G401 (cell line): ENCODE measurements at places on chromosomes 3 and 15. TPM values are rescaled to one million over a fixed set of nuclear protein-coding genes. Genes with fewer than 3 reads are reported as not detected.

GRCh38 chr3:171155122-171155700, 128.7 kb upstream of the SLC2A2 start:
- no peak for DNase-seq

Gene NPAP1
- not detected in 2 replicates for total RNA-seq

Gene SEMA3G
- total RNA-seq = 0.10 and 0.98 TPM in 2 replicates

Gene CHRM5
- 0.18 TPM in 1 of 2 replicates, not detected in the other for total RNA-seq

DNA sequence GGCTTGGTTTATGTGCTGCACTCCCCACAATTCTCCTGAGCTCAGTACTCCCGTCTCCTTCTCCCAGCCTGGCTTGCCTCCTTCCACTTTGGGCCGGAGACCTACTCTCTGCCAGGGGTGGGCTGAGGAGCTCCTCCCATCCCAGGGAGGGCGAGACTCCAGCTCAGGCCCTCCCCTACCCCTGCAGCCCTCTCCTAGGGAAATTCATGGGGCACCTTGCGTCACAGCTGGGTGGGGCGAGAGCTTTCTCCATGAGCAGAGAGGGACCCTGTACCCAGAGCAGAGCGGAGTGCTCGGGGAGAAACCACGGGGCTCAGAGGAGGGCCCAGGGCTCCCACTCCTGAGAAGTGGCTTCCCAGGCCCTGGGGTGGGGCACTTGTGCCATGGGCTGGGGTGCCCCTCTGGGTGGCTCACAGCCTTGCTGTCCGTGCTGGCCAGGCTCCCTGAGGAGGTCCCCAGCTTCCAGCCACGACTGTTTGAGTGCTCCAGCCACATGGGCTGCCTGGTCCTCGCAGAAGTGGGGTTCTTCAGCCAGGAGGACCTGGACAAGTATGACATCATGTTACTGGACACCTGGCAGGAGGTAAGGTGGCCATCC, 13.3 kb downstream of the VILL start:
- no peak for DNase-seq

DNA sequence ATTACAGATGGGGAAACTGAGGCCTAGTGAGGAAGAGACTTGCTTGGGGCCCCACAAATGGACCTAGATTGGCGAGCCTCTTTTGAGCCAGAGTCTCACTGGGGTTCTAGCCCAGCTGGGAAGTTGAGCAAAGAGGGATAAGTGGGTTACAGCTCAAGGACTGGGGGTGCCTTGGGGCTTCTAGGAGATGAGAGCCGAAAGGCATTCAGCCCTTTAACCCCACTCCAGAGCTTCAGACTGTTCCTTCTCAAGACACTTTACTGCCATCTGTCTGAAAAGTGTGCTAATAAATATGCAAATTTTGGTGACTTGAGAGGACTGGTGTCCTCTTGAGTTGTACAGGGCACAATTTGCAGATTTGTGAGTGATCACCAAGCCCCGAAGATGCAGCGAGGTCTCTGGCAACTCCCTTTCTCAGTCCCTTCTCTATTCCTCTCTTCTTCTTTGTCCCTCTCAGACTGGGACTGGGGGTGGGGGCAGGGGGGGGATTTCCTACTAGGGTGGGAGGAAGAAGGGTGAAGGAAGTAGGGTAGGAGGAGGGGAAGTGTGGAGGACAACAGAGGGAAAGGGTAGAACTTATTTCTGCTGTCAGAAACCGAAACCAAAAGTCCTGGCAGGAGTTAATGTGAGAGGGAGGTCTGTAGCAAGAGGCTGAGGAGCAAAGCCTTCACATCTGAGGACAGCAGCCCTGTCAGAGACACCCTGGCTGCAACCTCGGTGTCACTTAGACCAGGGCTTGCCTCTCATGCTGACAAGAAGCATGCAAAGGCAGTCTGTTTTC, 16.2 kb upstream of the ANKDD1A start:
- no peak for DNase-seq

- no peak for DNase-seq
Measured at GRCh38 chr3:124115279-124115678, 123.4 kb upstream of the ROPN1 start.

Gene CCDC54
- total RNA-seq = not detected in 2 replicates

Gene COPB2
- 79.8 and 98.7 TPM in 2 replicates for total RNA-seq

GRCh38 chr3:78046566-78046965, 1006.7 kb downstream of the ROBO2 start:
- peak; percentile 29 for DNase-seq

GRCh38 chr3:24264748-24265158, 229.9 kb downstream of the THRB start:
- DNase-seq = no peak

DNA sequence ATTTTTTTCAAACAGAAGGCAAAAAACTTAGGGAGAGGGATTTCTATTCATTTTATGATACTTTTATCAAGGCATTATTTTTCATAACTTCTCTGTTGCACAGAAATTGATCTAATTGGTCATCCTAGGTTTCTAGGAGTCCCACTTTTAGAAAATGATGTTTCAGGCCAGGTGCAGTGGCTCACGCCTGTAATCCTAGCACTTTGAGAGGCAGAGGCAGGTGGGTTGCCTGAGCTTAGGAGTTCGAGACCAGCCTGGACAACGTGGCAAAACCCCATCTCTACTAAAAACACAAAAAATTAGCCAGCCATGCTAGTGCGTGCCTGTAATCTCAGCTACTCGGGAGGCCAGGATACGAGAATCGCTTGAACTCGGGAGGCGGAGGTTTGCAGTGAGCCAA, 2.8 kb downstream of the LACTB start:
- no peak for DNase-seq

- DNase-seq = no peak
Measured at GRCh38 chr3:69932087-69932486, 67.4 kb upstream of the SAMMSON start.

GRCh38 chr3:13022348-13023234, 50.6 kb downstream of the IQSEC1 start:
- no peak for DNase-seq

GRCh38 chr3:194541483-194541882, 54.7 kb upstream of the ATP13A3 start:
- no peak for DNase-seq

- DNase-seq = no peak
Measured at GRCh38 chr3:146125951-146126350, 35.0 kb downstream of the PLOD2 start.

Gene XCR1
- total RNA-seq = 0.06 TPM in 1 of 2 replicates, not detected in the other

DNA sequence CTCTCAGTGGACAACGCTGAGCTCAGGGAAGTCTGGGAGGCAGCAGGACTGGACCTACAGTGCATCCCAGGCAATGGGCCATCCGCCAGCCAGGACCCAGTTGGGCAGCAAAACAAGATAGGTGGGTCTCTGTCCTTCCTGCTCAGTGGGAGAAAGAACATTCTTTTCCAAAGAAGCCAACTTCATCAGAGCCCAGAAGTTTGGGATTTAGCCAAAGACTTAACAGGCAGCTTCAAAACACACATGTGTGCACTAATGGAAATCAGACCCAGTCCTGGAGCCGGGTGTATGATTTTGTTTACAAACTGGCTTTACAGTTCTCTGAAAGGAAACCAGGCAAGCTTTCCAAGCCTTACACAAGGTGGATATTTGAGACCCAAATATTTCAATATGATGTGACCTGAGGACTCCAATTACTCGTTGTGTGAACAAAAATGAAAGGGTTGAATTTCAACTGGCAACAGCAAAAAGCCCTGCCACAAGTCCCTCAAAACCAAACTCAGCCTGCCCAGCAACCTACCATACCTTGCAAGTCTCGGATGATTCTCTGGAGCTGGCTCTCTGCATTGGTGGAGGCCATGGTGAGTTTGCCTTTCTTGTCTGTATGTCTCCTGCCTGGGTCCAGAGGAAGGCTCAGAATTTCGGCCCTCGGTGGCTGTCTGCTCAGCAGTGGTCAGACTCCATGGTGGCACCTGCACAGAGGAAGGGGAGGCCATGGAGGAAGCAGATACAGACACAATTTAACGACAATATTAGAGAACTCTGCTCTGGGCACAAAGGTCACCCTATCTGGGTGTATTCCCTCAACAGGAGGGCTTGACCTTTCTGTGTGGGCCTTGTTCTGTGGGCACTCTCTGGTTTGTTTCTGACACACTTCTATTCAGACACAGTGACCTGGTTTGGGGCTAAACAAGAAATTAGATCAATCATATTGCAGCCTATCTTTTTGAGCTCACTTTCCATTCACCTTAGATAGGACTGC, 11.0 kb downstream of the FYCO1 start:
- no peak for DNase-seq

GRCh38 chr3:116442331-116443021, 2.8 kb downstream of the LSAMP start:
- peak; percentile 64 for DNase-seq

DNA sequence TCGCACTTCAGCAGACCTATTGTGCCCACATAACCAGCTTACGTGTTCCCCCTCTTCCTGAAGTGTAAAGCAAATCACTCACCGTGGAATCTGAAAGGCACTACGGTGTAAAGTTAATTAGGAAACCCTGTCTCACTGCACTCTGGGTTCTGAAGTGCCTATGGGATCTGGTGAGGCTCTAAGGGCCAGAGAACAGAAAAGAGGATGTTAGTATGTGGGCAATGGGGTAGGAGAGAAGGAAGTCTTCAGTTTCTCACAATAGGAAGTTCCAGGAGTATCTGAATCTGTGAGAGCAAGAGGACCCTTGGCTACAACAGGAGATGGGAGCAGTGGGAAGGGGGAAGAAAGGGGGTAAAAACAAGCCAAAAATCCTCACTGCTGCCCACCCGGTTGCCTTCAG, 71.4 kb downstream of the ITGB5 start:
- DNase-seq = no peak

GRCh38 chr15:57735891-57736290, 29.4 kb downstream of the POLR2M start:
- no peak for DNase-seq

DNA sequence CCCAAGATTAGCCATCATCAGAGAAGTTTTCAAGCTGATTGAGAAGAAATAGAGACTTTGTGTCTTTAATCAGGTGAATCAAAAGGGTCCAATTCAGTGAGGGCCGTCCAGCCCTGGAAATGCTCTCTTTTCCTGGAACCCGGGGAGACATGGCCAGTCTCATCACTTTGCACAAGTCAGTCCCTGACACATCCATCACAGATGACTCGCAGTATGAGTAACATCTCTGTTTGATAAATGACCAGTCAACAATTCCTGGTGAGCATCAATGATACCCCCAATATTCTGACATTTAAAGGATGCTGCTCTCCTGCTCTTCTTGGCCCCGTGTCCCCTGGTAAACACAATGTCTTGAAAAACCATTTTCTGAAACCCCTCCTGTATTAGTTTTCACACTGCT, 26.7 kb downstream of the C3orf20 start:
- DNase-seq = no peak

- DNase-seq = no peak
Measured at GRCh38 chr3:73215281-73215680, 153.8 kb downstream of the EBLN2 start.

Gene FHIT
- 7.8 and 13.8 TPM in 2 replicates for total RNA-seq

GRCh38 chr15:49901321-49901720, 217.7 kb downstream of the ATP8B4 start:
- no peak for DNase-seq

GRCh38 chr3:4174791-4175190, 128.4 kb upstream of the SETMAR start:
- DNase-seq = no peak

DNA sequence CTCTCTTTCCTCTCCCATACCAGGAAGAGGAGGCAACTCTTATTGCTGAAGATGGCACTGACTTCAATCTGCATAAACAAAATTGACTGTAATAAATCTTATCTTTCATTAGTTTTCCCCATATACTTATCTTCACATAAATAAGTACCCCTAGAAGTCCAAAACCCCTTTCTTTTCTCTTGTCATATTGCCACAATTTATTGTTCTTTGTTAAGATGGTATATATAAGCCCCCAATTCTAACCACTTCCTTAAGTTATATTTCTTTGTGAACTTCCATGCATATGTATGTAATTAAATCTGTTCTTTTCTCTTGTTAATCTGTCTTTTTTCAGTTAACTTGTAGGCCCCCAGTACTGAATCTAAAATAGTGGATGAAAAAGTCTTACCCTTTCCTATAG, 68.8 kb downstream of the TNIK start:
- DNase-seq = no peak

DNA sequence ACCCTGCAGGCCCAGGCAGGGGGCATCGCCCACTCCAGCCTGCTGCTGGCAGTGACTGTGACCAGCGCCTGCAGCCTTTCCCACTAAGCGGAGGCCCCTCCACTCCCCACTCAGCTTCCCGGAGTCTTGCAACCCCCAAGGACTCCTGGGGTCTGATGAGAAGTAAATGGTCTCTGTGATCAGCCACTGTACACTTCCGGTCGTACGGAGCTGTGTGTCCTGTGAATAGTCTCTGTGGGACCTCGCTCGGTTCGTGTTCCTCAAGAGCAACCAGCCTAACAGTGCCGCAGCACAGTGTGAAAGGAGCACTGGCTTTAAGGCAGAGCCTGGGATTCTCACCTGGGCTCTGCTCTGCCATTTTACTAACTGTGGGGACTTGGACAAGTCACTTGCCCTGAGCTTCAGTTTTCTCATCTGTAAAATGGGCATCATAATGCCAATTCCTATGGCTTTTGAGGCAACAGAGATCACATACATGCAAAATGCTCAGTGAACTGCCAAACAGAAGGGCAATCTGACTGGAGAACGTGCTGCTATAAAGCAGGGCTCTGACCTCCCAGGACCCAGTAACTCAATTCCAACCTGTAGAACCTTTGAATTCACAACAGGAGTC, 26.7 kb downstream of the TMEM43 start:
- no peak for DNase-seq

- DNase-seq = no peak
Measured at GRCh38 chr3:193702967-193703366, 110.0 kb downstream of the OPA1 start.

DNA sequence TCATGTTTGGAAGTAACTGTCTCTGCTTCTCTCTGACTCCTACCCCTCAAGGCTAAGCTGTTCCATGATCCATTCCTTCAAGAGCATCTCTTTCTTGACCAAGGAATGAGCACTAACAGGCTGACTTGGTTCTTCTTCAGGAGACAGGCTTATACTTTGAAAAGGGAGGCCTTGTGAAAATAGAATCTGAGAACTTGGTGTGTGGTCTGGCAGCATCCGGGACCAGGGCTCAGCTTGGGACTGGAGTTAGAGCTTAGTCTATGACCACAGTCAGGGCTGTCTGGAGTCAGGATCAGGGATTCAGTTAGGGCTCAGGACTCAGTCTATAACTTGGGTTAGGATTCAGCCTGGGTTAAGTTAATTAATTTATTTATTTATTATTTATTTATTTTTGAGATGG, 44.9 kb upstream of the SLC6A6 start:
- no peak for DNase-seq

GRCh38 chr3:63934041-63934866, 22.1 kb upstream of the SCAANT1 start:
- DNase-seq = no peak

Gene RASGRF1
- 0.12 and 1.6 TPM in 2 replicates for total RNA-seq

- DNase-seq = no peak
Measured at GRCh38 chr3:5002871-5003247, 23.6 kb downstream of the BHLHE40 start.

GRCh38 chr3:122458992-122459391, 43.1 kb upstream of the WDR5B start:
- peak; percentile 30 for DNase-seq
